Cardiac muscle cell (in vitro differentiated cells and primary cell): ENCODE measurements at places on chromosomes 4 and X. TPM values are rescaled to one million over a fixed set of nuclear protein-coding genes. Genes with fewer than 3 reads are reported as not detected.

DNA sequence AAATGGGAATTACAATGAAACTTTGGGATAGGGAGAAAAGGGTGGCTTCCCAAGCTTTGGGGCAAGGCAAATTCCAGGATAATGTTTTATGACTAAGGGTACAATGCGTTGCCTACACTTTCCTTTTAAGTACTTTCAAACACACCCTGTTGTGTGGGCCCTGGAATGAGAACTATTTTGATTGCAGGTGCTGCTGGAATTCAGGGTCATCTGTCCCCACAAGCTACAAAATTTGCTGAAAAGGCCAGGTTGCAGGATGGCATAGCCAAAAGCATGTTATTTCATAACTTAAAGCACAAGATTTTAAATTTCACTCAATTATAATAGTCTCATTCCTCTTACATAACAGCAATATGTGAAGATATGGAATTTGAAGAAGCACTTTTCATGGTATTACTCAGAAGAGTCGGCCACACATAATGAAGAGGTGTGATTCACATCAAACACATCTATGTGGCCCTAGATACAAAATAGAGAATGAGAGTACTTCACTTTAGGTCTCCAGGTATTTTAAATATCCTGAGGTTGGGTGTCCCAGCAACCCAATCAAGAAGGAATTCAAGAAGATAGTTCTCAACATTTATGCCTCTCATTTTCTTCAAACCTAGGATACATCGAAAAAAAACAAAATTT, 89.3 kb downstream of the APBB2 start:
- no peak for DNase-seq
- H3K27ac ChIP-seq, result no peak overlapping the region
- no peaks in the 10 kb centered on the region for H3K27me3 ChIP-seq
- H3K36me3 ChIP-seq, result no peaks in the 10 kb centered on the region

DNA sequence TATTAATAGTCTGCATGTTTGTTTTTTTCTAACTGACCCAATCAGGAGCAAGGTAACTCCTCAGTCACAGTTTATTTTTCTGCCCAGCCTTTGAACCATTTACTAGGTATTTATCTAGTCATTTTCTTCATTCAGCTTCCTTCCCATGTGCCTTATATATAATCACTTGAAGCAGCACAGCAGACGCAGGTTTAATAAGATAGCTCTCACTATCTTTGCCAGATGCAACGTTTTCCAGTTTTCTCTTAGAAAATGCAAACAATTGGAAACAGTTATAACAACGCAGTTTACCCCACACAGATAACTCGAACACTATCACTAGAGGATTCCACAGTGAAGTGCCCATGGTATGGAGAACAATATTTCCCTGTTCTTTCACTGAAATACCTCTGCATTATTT, 56.4 kb upstream of the NFKB1 start:
- H3K4me1 ChIP-seq, result peaks cover 11% of the 10 kb centered on the region
- DNase-seq, result no peak

- no peaks in the 10 kb centered on the region for H3K27me3 ChIP-seq
- no peaks in the 10 kb centered on the region for H3K36me3 ChIP-seq
- H3K4me3 ChIP-seq, result no peak overlapping the region
Measured at GRCh38 chrX:73561801-73562200, 1.2 kb upstream of the CHIC1 start.

GRCh38 chr4:19993242-19993641, 258.5 kb upstream of the SLIT2 start:
- no peak for DNase-seq
- no peak overlapping the region for H3K4me3 ChIP-seq
- H3K4me1 ChIP-seq, result no peaks in the 10 kb centered on the region
- no peaks in the 10 kb centered on the region for H3K36me3 ChIP-seq
- no peak overlapping the region for H3K27ac ChIP-seq
- H3K27me3 ChIP-seq, result no peaks in the 10 kb centered on the region

GRCh38 chr4:89800012-89800516, 36.9 kb downstream of the SNCA start:
- DNase-seq, result no peak
- no peak overlapping the region for H3K4me3 ChIP-seq
- H3K27me3 ChIP-seq, result no peaks in the 10 kb centered on the region
- no peaks in the 10 kb centered on the region for H3K36me3 ChIP-seq

SSX4B gene
- total RNA-seq, result not detected in 2 replicates

- H3K27me3 ChIP-seq, result no peaks in the 10 kb centered on the region
- H3K4me1 ChIP-seq, result no peaks in the 10 kb centered on the region
- peak overlapping the region; percentile 81 for H3K27ac ChIP-seq
- H3K36me3 ChIP-seq, result no peaks in the 10 kb centered on the region
Measured at GRCh38 chrX:123648028-123648810, 84.6 kb downstream of the THOC2 start.

FOXR2 gene
- not detected in 2 replicates for total RNA-seq

GRCh38 chrX:119041175-119041574, 31.6 kb upstream of the CT47C1 start:
- no peak overlapping the region for H3K27ac ChIP-seq
- no peak overlapping the region for H3K4me3 ChIP-seq
- no peaks in the 10 kb centered on the region for H3K27me3 ChIP-seq
- no peaks in the 10 kb centered on the region for H3K36me3 ChIP-seq
- H3K4me1 ChIP-seq, result no peaks in the 10 kb centered on the region
- DNase-seq, result peak; percentile 1
